ENCODE measurements at places on chromosomes 4 and X. TPM values are rescaled to one million over a fixed set of nuclear protein-coding genes. Genes with fewer than 3 reads are reported as not detected.
A peak's percentile ranks its signal among the peaks of the same experiment; 100 is the strongest.

The ZNF711 gene
- total RNA-seq = 6.7 TPM

DNA sequence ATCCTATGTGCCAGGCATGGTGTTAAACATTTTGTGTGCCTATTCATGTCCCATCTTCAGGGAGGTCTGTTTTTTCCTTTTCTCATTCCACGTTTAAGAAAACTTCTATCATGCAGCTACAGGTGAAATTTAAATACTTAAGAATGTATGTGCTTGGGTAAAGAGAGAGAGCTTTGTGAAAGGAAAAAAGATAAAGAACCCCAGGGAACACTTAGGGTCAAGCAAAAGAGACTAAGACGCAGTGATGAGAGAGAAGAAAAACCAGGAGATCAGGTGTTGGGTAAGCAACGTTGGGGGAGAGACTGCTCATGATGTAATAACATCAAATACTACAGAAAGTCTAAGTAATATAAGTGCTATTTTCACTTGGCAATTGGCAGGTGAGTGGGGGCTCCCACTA, 253.7 kb downstream of the GRXCR1 start:
- no peak for DNase-seq

DNA sequence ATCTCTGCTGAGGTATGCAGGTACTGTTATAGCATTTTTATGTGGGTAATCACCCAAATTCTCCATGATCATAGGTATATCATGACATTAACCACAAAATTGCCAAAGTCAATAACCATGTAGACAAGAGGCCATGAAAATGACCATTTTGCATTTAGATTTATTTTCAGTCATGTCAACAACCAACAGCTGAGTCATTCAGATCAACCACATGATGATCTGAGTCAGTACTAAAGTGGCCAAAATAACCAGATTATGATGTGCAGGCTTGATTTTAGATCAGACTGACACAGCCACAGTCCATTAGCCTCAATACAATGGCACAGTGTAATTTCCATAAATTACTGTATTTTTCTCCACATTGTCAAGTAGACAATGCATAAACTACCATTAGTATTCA, 240.5 kb downstream of the GRIA3 start:
- no peak for DNase-seq

The CPXCR1 gene
- total RNA-seq = not detected

GRCh38 chrX:106932492-106932923, 12.3 kb downstream of the CLDN2 start:
- DNase-seq = no peak

- DNase-seq = no peak
Observed at GRCh38 chr4:95319169-95319568, 229.6 kb downstream of the UNC5C start.

- no peak for DNase-seq
Observed at GRCh38 chr4:28351826-28352225, 1491.2 kb downstream of the STIM2 start.

GRCh38 chrX:150203248-150203645, 159.9 kb upstream of the MAMLD1 start:
- no peak for DNase-seq

GRCh38 chr4:183448436-183448835, 4.0 kb downstream of the CDKN2AIP start:
- DNase-seq = no peak

DNA sequence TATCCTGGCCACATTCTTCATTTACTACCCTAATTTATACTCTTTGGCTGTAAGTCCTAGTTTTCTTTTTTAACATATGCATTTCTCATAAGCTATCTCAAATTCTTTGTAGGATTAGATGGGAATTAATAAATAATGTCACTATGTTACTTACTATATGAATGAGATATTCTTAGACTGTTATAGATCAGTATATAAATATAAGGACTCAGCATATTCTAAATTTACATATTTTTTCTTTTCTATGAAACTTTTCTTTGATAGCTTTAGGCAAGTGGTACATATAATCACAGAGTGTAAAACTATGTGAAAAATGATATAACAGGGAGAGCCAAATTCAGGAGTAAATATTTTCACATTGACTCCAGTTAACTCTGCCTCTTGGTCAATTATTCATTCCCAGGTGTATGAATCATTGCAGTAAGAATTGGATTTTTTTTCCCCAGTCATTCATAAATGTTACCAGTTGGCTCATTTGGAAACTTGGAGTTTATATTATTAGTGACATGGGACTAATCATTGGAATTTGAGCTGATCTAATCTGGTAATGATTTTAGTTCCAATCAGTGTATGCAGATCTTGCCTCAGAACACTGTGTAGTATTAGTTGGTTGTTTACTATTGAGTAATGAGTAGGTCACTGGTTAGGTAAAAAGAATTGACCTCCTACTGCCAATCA, 25.3 kb downstream of the FHIP1A start:
- DNase-seq = no peak

GRCh38 chr4:100882661-100883060, 364.8 kb upstream of the EMCN start:
- no peak for DNase-seq

- DNase-seq = no peak
Observed at GRCh38 chr4:120443116-120443515, 376.5 kb upstream of the MAD2L1 start.

- DNase-seq = no peak
Observed at GRCh38 chr4:65918872-65919271, 248.6 kb upstream of the EPHA5 start.

The FAM184B gene
- not detected for total RNA-seq

The USP11 gene
- total RNA-seq = 161 TPM

The MAGEB17 gene
- not detected for total RNA-seq

- DNase-seq = no peak
Observed at GRCh38 chr4:25397305-25397704, 20.2 kb downstream of the ANAPC4 start.

GRCh38 chr4:41887821-41888686, 47.2 kb upstream of the TMEM33 start:
- DNase-seq = peak; percentile 17

DNA sequence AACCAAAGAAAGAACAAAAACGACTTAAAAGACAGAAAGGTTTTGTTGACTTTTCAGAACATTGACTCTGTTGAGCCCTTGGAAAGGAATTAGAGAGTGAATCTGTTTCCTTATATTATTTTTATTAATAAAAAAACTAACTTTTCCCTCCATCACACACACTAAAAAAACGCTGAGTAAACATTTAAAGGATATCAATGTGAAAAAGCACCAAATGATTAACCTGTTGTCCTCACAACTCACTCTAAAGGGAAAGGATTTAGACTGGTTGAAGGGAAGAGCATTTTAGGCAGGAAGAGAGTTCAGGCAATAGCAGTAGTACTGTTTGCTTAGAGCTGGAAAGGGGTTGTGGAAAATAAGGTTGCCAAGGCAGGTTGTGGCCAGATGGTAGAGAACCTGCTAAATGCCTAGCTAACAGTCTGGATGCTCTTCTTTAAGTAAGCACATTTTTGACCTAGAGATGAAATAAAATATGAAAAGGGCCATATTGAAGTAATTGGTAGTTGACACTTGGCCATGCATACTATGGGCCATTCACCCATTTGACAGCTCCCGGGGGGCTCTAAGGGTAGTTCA, 98.0 kb upstream of the NDP start:
- DNase-seq = no peak

GRCh38 chrX:52821079-52821760, 10.1 kb downstream of the XAGE5 start:
- DNase-seq = no peak

DNA sequence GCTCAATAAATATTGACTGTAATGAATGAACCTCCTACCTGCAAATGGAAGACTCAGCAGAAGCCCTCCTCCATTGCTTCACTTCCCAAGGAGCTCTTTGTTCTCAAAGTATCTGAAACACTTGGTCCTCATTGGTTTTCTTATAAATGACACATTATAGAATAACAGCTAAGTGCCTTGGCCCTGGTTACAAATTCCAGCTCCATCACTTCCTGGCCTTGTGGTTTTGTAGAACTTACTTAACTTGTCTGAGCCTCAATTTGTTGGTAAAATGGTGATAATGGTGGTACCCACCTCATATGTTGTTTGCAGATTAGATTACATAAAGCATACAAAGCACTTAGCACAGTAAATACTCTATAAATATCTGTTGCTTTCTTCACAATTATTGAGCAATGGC, 25.2 kb upstream of the SMIM20 start:
- DNase-seq = no peak

GRCh38 chr4:8398347-8398746, 42.2 kb downstream of the ACOX3 start:
- no peak for DNase-seq

GRCh38 chrX:55340896-55341433, 76.2 kb upstream of the PAGE3 start:
- DNase-seq = no peak

DNA sequence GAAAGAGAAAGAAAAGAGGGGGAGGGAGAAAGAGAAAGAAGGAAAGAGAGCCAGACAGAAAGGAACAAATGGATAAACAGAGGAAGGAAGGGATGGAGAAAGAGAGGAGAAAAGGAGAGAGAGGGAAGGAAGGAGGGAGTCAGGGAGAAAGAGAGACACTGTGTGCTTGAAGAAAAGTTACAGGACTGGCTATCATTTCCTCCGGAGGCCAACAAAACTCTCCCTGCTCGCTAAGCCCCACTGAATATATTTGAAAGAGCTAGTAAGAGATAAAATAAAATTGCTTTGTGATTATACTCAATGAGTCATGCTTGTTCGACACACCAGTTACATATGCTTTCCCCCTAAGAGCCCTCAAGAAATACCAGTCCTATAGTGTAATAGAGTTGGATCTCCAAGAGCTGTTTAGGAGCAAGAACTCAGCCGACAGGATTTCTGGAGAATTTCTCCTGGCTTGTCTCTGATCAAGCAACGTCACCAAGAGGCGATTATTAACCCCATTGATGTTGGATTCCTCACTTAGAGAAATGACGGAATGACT, 102.2 kb downstream of the MXRA5 start:
- no peak for DNase-seq

The RTL5 gene
- 0.52 TPM for total RNA-seq

GRCh38 chr4:112266823-112267222, 18.9 kb downstream of the TIFA start:
- no peak for DNase-seq

- no peak for DNase-seq
Observed at GRCh38 chr4:112029771-112030171, 115.5 kb upstream of the FAM241A start.

The MTMR8 gene
- total RNA-seq = 2.1 TPM

DNA sequence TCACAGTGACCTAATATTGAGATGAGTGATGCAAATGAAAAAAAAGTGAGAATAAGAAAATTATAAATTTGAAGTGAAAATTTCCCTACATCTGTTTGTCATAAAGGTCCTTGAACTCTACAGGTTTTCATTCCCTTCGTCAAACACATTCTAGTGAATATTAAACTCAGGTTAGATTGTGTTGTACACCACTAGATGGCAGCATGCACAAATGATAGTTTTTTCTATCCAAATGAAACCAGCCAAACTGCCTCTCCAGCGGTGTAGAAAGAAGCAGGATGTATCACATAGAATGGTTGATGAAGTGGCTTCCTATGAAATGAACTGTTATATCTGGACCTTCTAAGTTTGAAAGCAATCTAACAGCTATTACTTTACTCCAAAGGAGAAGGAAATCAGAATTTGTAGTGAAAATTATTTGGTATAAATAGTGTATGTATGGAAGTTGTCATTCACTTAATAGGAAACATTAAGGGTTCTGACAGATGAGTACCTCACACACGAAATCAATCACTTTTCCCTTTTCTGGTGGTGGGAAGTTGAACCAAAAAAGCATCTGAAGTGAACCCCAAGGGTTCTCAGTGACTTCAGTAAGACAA, 382.7 kb downstream of the UNC5C start:
- DNase-seq = no peak

DNA sequence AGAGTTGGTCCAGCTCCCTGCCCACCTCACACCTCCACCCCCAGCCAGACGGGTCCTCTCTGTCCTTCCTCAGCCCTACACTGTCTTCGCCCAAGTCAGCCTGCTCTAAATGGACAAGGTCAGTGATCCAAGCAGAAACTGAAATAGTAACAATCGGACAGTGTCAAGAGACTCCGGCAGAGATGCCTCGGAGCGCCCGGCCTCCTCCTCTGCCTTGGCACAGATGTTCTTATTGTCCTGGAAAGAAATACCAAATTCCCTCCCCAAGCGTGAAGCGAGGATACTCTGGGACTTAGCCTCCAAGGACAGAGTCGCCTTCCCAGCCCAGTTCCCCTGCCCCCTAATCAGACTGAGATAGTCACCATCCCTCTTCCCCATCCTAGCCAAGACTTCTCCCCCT, 28.5 kb downstream of the UTP14A start:
- no peak for DNase-seq

- no peak for DNase-seq
Observed at GRCh38 chr4:105453550-105454205, 20.2 kb downstream of the PPA2 start.

The SLC39A8 gene
- 19.1 TPM for total RNA-seq

The FAM199X gene
- total RNA-seq = 17.0 TPM

DNA sequence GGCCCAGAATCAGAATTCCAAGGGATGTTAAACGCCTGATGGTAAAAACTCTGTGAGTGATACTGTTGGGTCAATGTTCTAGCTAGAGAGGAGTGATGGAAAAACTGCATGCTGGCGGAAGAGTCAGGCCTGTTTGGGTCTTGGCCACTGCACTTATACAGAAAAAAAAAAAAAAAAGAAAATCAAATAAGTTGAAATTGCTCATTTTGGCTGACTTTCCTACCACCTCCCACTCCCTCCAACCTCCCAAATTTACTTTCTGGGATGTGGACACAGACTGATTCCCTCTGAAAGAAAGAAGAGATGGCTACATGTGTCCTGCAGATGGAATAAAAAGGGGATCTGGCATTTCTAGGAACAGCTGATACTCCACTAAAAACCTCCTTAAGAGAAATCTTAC, 234.1 kb upstream of the GIMD1 start:
- DNase-seq = no peak

DNA sequence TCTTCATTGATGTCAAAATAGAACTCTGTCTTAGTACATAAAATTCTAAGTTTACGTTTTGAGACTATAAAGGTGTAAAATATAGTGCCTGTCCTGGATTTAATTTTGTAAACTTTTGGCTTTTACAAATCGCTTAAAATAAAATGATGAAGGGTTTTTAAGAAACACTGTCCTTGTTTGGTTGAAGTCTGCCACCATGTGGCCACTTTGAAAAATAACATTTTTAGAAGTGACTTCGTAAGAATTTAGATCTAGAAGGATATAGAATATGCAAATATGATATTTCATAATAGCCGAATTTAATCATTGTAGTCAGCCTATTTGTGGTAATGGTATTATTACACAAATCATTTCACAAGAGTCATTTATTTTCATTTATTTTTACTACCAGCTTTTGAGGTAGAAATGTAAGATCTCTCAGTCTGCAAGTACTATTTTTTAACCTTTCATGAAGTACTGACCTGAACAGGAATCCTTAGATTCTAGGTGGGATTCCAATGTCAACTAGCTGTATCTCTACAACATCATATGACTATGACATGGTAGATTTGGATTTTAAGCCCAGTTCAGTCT, 31.0 kb upstream of the FAT4 start:
- DNase-seq = no peak

DNA sequence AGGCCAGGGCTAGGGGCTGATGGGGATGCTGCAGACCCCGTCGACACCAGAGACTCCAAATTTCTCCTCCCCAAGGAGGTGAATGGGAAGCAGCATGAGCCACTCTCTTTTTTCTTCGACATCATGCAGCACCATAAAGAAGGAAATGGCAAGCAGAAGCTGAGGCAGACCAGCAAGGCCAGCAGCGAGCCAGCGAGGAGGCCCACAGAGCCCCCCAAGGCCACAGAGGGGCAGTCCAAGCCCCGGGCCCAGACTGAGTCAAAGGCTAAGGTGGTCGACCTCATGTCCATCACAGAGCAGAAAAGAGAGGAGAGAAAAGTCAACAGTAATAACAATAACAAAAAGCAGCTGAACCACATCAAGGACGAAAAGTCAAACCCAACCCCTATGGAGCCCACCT, 56.1 kb downstream of the TNIP2 start:
- DNase-seq = no peak

The PCDH18 gene
- not detected for total RNA-seq
